Activated CD8-positive, alpha-beta T cell treated with anti-CD3 and anti-CD28 coated beads, Interleukin-2, amount 10 ng/mL, durations not matched to agents 7 days and 5 days (primary cell): ENCODE measurements at places on chromosomes 1 and 21. TPM values are rescaled to one million over a fixed set of nuclear protein-coding genes. Genes with fewer than 3 reads are reported as not detected.

The PGLYRP3 gene
- not detected for total RNA-seq

The PRAMEF20 gene
- not detected for total RNA-seq

The FAM163A gene
- total RNA-seq, result not detected

The FCRL4 gene
- total RNA-seq, result not detected

The ISG15 gene
- total RNA-seq, result 385 TPM

The EXOC8 gene
- 18.2 TPM for total RNA-seq

The AHCYL1 gene
- 64.5 TPM for total RNA-seq

The ARMH1 gene
- total RNA-seq, result 88.4 TPM

The RC3H1 gene
- total RNA-seq, result 28.1 TPM

The HHIPL2 gene
- 0.50 TPM for total RNA-seq

The CATSPERE gene
- 0.61 TPM for total RNA-seq

The FTCD gene
- total RNA-seq, result 0.37 TPM
